ENCODE measurements at places on chromosomes 4 and X. TPM values are rescaled to one million over a fixed set of nuclear protein-coding genes. Genes with fewer than 3 reads are reported as not detected.

Gene C4orf50
- total RNA-seq: not detected

Gene TEX13A
- not detected for total RNA-seq

Gene RAB9B
- total RNA-seq: 8.5 TPM

Gene TBC1D8B
- 27.9 TPM for total RNA-seq

Gene CYSLTR1
- 21.2 TPM for total RNA-seq

Gene ZNF711
- total RNA-seq: 6.4 TPM

Gene PPAT
- 10.0 TPM for total RNA-seq

DNA sequence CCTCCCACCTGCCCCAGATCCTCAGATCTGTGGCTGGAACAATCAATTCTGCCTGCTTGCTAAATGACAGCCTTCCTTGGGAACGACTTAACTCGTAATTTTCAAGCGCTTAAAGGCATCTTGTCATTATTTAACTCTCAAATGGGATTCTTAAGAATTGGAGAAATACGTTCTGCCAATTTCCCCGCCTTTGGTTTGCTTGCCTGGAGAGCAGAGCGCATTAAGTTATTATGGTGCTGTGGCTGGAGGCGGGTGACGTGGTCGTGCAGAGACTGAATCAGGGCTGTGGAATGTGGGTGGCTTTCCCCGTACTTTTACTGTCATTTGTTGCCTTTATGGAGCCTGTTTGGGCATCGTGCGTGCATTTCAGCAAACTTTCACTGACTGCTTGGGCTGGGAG, 78.9 kb upstream of the PSAPL1 start:
- DNase-seq: no peak

GRCh38 chrX:118066867-118067515, 49.6 kb downstream of the KLHL13 start:
- no peak for DNase-seq

Gene FAM47A
- total RNA-seq: not detected

DNA sequence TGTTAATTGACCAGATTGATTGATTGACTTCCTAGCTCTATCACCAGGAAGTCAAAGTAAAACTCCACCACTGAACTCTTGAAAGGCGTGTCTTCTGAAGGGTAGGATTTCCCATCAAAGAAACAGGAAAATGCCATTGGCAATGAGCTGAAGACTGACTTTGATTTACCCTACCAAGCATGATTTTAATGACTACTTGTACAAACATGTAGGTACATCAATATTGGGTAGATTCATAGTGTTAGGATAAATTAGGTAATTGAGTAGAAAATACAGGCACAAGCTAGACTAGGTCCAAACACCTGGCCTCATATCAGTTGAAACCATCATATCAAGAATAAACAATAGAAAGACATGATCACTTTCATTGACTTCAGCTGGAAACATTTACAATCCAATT, 53.2 kb upstream of the ATXN3L start:
- no peak for DNase-seq

GRCh38 chr4:174828845-174829701, at the start of gene GLRA3:
TSS of gene GLRA3 (minus strand) at chr4:174829247. CDS start at chr4:174828811, 436 bp downstream.
- DNase-seq: no peak

DNA sequence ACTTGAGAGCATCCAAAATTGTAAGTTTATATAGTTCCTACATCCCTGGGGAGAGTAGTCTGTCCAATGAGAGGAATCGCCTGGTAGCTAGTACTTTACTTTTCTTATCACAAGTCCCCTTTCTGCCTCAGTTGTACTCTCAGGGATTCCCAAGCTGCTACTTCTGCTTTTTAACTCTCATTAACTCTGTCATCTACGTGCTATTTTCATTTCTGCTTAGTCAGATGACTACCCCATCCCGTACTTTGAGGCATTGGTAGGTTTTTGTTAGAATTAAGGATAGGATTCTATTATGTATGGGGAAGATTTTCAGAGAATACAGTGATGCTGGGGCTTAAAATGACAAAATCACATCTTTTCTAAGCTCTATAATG, 24.7 kb downstream of the RBPJ start:
- DNase-seq: no peak

Gene DRD5
- total RNA-seq: not detected

- no peak for DNase-seq
Measured at GRCh38 chrX:38275615-38276014, 51.7 kb downstream of the RPGR start.

All from uterus (tissue), 4 donors.